Cardiac septum (tissue), 1 donor: ENCODE measurements at places on chromosomes 16 and 17. TPM values are rescaled to one million over a fixed set of nuclear protein-coding genes. Genes with fewer than 3 reads are reported as not detected.
A peak's percentile ranks its signal among the peaks of the same experiment; 100 is the strongest.

GRCh38 chr16:89167425-89167941 is 4.1 kb upstream of the CDH15 start:
- peak; percentile 92 for DNase-seq

- peak; percentile 27 for DNase-seq
Measured at GRCh38 chr16:57356547-57356946, 2.0 kb upstream of the CCL22 start.

- peak; percentile 20 for DNase-seq
Measured at GRCh38 chr17:44871556-44871955, 23.9 kb downstream of the HIGD1B start.

GRCh38 chr17:21033350-21033749 is 9.5 kb downstream of the USP22 start:
- no peak for DNase-seq

- DNase-seq = peak; percentile 17
Measured at GRCh38 chr17:43042025-43042628, 17.1 kb downstream of the RND2 start.

- DNase-seq = no peak
Measured at GRCh38 chr17:74852237-74853047, 7.2 kb downstream of the GRIN2C start.

- peak; percentile 73 for DNase-seq
Measured at GRCh38 chr17:79001190-79002020, 8.2 kb downstream of the CANT1 start.

GRCh38 chr16:80437707-80438106 is 103.1 kb upstream of the DYNLRB2 start:
- no peak for DNase-seq

DNA sequence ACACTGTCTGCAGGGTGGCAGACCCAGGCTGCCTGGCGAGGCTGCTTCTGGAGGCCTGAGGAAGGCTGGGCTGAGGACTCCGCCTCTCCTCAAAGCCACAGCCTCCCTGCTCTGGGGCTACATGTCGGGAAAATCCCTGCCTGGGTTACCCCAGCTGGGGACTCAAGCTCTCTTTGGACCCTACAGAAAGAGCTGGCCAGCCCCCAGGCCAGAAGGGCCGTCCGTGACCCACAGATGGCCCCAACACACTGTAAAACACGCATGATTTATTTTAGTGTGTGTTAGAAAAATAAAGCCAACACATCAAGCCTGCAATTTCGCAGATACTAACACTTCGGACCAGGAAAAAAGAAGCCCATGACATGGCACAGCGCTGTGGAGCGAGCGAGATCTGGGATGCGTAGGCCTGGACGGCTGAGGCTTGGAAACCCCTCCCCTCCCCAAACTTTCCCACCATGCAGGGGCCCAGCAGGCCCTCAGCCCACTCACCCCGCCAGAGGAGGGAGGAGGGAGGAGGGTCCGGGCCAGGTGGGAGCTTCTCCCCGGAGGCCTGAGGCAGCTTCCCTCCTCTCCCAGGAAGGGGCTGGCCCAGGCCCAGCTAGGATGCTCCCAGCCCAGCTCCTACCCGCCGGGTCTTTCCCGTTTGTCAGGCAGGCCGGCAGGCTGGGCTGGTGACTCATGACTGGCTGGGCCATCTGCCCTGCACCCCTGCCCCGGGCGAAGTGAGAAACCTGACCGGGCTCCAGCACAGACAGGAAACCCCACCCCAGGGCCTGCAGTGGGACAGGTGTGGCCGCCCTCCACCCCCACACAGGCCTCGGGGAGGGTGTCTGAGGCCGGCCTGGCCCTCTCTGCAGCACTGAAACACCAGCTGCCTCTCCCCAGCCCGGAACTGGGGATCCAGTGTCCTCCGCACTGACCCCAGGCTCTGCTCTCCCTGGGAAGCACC is 34.1 kb upstream of the SLC38A10 start:
- peak; percentile 87 for DNase-seq

GRCh38 chr17:4234401-4234800 is 29.4 kb downstream of the ANKFY1 start:
- no peak for DNase-seq

DNA sequence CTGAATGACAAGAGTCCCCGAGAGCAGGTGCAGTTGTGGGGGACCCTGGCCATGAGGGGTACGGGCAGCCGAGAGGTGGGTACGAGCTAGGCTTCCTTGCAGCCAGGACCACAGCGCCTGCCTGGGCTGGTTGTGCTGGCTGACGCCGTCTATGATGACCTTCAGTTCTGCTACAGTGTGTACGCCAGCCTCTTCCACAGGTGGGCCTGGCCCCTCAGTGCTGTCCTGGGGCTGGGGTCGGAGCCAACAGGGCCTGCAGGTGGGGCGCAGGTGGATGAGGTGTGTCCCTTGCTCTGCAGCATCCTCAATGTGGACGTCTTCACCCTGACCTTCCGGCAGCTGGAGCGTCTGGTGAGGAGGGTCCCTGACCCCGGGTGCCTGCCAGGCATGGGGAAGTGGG is 7.2 kb downstream of the TSR3 start:
- no peak for DNase-seq

- DNase-seq = no peak
Measured at GRCh38 chr16:23676924-23677480, 1.7 kb upstream of the PLK1 start.

- no peak for DNase-seq
Measured at GRCh38 chr17:43834106-43834505, 1.2 kb upstream of the MPP3 start.

GRCh38 chr17:82065193-82065637 is 389 bp downstream of the DUS1L start:
- DNase-seq = no peak

DNA sequence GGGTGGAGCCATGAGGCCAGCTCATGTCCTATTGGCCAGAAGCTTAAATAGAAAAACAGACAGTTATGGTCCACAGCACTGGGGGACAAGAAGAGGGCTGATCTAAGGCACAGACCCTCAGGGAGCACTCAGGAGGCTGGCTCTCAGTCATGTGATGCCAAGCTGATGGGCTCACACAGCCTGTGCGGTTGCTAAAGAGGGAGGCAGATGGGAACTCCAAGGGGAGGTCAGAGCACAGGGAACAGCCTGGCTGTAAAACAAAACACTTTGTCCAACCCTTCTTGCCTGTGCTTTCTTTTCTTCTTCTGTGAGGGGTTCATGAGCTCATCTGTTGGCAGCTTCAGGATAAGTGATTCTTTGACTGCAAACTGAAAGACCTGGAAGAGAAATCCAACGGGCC is 27.2 kb downstream of the CNTNAP1 start:
- DNase-seq = no peak

- peak; percentile 88 for DNase-seq
Measured at GRCh38 chr16:85151603-85152413, 39.5 kb upstream of the CIBAR2 start.

DNA sequence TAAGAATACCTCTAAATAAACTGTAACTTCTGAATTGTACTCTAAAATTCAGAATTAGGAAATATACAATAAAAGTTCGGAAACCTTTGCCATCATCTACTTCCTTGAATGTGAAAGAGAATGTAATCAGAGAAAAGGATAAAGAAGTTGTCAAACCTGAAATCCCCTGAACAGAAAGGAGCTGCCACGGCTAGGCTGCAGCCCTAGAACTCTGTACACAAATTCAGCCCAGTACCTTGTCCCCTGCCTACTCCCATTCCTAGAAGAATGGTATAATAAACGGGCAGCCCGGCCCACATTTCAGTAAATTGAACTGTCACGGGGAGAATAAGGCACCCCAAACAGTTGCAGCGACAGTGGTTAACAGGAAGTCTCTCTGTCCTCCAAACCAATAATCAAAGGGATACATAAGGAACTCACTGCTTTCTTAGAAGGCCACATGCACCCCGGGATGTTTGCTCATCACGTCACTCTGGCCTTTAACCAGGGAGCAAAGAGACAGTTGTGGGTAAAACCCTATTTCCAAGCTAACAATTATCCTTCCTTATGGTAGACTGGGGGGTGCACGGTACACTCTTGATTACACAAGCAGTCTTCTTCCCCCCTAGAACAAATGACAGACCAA is 24.3 kb upstream of the RFFL start:
- DNase-seq = no peak

GRCh38 chr16:9682320-9682719 is 499.9 kb downstream of the GRIN2A start:
- no peak for DNase-seq

DNA sequence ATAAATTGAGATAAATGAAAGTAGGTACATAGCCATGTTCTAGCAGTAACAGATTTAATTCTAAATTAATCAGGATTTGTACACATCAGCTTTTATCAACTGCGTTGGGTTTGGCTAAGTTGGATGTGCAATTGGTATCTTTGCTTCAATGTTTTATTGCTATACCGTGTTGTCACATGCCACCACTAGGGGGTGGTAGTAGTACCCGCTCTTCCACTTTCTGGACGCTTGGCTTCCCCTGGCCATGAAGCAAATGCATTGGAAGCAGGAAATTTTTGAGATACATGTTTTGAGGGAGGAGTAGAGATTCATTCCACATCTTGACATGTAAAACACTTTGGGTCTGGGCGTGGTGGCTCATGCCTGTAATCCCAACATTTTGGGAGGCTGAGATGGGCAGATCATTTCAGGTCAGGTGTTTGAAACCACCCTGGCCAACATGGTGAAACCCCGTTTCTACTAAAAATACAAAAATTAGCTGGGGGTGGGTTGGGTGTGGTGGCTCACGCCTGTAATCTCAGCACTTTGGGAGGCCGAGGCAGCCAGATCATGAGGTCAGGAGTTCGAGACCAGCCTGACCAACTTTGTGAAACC is 58.6 kb downstream of the EMP2 start:
- DNase-seq = no peak

DNA sequence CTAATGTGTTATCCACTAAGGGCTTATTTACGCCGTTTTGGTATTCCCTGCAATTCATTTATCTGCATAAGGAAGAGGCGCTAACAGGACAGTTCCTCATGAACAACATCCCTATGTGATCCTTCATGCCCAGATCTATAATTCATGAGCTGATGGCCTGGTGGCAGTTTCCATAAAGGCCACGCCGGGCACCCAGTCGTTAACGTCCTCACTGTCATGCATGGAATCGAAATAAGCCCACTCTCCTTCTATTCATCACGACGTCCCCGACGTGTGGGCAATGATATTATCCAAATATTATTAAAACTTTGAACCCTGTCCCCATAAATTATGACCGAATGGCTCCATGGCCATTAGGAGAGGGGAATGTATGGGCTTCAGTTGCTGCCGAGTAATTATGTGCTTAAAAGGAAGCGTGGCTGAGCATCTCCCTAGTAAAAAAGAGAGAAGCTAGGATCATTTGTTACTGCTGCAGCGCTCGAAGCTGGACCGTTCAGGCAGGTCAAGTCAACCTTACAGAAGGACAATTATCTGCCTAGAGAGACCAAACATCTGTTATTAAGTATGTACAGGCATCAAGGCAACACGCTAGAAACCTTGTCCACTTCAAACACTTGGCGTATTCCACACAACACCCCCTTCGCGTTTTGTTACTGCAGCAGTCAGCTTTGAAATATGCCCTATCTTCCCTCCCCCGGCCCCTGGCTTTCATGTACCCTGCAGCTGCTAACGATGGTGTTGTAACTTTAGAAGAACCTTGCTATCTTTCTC is 94.0 kb upstream of the SALL1 start:
- DNase-seq = no peak

DNA sequence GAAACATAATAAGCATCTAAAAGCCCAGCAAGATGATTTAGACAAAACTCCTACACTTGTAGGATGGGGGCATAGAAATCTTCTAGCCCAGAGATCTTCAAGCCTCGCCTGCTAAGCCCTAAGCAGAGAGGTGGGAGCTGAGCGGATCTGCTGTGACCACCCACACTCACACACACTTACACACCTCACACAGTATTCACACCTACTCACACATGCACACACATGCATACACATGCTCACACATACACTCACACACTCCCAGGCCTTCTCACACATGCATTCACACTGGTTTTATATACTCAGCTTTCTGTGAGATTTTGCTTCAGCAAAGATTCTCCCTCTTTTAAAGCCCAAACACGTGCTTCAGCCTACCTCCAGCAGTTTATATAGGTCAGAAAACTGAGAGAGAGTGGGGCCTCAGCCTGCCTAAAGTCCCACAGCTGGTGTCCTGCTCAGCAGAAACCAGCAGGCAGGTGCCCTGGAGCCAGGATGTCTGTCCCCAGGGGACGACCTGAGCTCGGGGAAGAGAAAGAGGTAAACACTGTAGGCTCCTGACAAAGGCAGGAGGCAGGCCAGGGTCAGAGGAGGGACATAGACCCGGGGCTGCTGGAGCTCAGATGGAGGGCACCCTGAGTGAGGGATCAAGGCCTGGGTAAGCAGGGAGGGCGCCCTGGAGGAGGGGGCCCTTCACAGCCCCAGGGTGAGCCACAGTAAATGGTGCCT is 12.0 kb upstream of the KRT19 start:
- no peak for DNase-seq

DNA sequence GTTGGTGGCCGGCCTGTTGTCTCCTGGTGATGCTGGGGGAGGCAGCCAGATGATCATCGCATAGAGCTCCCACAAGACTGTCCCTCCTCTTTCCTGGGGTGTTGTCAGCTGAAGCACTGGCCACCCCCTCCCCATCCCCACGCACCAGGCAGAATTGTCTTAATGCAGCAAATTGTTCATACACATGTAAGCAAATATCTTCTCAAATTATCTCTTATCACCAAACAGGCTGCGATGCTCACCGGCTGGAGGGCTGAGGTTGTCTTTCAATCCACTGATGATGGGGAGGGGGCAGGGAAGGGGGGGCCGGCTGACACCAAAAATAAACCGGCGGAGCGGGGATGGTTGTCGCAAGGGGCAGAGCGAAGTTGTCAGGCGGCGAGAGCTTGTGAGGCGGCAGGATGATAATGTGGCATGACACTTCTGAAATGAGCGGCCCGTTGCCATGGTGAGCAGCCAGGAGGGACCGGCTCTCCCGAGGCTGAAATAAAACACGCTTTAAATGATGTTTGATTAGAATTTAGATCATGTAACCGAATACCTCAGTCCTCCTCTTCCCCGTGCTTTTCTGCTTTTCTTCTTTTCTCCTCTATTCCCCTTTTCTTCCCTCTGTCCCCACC is 59.8 kb downstream of the MRM1 start:
- no peak for DNase-seq

GRCh38 chr17:81608605-81609004 is 28.3 kb downstream of the NPLOC4 start:
- no peak for DNase-seq

GRCh38 chr17:39607851-39608130 is at the start of gene NEUROD2:
Gene NEUROD2 (minus strand): TSS chr17:39607920. CDS start chr17:39606599, 1,321 bp downstream.
- no peak for DNase-seq

GRCh38 chr17:35543856-35544255 is 6.4 kb upstream of the SLFN12L start:
- DNase-seq = no peak

- peak; percentile 91 for DNase-seq
Measured at GRCh38 chr16:48611329-48612137, 1.6 kb upstream of the N4BP1 start.

GRCh38 chr16:7324321-7324720 is 8.3 kb upstream of the RBFOX1 start:
- no peak for DNase-seq

GRCh38 chr16:17271687-17272086 is 199.1 kb downstream of the XYLT1 start:
- DNase-seq = no peak

GRCh38 chr17:37769050-37769449 is 24.2 kb upstream of the HNF1B start:
- no peak for DNase-seq

ACSM5 gene
- 0.40 TPM for total RNA-seq

TLCD1 gene
- 2.4 TPM for total RNA-seq

CDT1 gene
- total RNA-seq = 0.46 TPM

CDH15 gene
- 0.27 TPM for total RNA-seq

CHTF8 gene
- 43.2 TPM for total RNA-seq

ACSM2A gene
- total RNA-seq = not detected

CREBBP gene
- total RNA-seq = 39.0 TPM

OR4D2 gene
- total RNA-seq = not detected

STAC2 gene
- 0.67 TPM for total RNA-seq

CTRB2 gene
- total RNA-seq = not detected

SBK1 gene
- total RNA-seq = 1.9 TPM

CPHXL gene
- not detected for total RNA-seq

SLC5A2 gene
- total RNA-seq = not detected
